HCT116 (cell line): ENCODE measurements at places on chromosomes 4 and X. TPM values are rescaled to one million over a fixed set of nuclear protein-coding genes. Genes with fewer than 3 reads are reported as not detected.

DNA sequence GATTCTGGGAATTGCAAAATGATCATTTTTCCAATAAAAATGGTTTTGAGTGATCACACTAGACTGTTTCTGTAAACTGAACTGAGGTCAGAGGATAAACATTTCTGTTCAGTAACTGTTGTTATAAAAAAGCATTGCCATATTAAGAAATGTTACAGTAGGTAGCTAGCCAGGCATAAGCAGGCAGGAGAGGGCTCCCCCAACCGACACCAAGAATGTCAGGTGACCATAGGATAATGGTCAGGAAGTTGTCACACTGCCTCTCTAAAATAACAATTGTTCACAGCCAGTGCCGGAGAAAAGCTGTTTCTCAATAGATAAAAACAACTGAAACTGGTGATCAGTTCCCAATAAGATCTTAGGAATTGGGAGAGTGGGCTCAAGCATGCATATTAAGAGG is 306.2 kb upstream of the SLIT2 start:
- DNase-seq: no peak

- no peak for DNase-seq
Measured at GRCh38 chr4:137905930-137906329, 336.2 kb downstream of the SLC7A11 start.

GRCh38 chr4:40210776-40211175 is 13.9 kb downstream of the RHOH start:
- no peak for DNase-seq

DNA sequence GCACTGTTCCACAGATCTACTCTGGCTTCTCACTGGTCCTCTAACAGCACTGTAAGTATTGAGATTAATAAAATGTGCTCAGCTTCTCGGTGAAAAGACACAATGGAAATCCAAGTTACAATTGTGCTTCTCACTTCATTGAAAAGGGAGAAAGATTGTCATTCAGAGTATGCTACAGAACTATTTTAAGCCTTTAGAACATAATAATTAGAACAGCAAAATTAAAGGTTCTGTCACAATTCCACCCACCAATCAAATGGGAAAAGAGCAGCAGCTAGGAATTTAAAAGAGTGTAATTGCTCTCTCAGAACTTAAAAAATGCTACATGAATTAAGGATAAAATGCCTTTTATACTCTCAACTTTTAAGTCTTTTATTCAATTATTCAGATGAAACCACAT is 329.4 kb downstream of the ANK2 start:
- DNase-seq: no peak

Gene GAGE12E
- not detected for total RNA-seq

DNA sequence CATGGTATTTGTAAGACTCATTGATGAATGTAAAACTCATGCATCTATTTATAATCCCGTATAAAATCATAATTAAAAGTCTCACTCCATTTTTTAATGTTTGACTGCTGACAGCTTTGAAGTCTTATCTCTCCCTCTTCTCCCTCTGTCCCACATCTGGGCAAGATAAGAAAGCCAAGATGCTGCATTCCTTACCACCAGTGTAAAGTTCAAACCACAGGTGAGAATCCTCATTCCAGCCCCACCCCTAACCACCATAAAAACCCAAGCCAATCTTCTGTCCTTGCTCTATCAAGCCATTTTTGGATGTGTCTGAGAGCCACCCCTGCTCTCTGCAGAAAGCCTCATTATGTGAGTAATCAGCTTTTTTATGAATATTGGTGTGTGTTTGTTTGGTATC is 59.3 kb upstream of the MAGED1 start:
- DNase-seq: no peak

GRCh38 chr4:188145601-188146000 is 6.4 kb downstream of the TRIML1 start:
- no peak for DNase-seq

Gene AKAP17A
- total RNA-seq: 35.4 TPM

GRCh38 chrX:77389891-77390290 is 57.3 kb upstream of the FGF16 start:
- DNase-seq: no peak

Gene LGI2
- total RNA-seq: not detected

Gene DMP1
- total RNA-seq: not detected

Gene NUDT10
- total RNA-seq: not detected

Gene ETDA
- total RNA-seq: not detected

DNA sequence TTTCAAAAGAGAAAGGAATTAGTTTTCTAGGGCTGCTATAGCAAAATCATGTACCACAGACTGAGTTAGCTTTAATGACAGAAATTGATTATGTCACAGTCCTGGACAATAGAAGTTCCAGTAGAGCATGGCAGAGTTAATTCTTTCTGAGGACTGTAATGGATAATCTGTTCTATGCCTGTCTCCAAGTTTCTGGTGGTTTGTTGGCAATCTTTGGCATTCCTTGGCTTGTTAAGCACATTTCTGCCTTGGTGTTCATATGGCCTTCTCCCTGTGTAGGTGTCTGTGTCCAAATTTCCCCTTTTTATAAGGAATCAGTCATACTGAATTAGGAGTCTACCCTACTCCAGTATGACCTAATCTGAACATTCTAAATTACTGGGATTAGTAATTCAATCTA is 336.1 kb upstream of the PABPC4L start:
- no peak for DNase-seq

Gene EPHA5
- total RNA-seq: not detected
